Activated T-helper 2 cell treated with anti-CD3 and anti-CD28 coated beads, Interferon-gamma antibody, Interleukin-2, Interleukin-4, amounts not matched to agents 10 μg/mL and 5 μg/mL and 100 μg/mL, durations not matched to agents 14 hours and 24 hours and 36 hours (primary cell): ENCODE measurements at places on chromosomes 2 and 18. TPM values are rescaled to one million over a fixed set of nuclear protein-coding genes. Genes with fewer than 3 reads are reported as not detected.

The REEP1 gene
- total RNA-seq = 0.62 and 0.71 TPM in 2 replicates

DNA sequence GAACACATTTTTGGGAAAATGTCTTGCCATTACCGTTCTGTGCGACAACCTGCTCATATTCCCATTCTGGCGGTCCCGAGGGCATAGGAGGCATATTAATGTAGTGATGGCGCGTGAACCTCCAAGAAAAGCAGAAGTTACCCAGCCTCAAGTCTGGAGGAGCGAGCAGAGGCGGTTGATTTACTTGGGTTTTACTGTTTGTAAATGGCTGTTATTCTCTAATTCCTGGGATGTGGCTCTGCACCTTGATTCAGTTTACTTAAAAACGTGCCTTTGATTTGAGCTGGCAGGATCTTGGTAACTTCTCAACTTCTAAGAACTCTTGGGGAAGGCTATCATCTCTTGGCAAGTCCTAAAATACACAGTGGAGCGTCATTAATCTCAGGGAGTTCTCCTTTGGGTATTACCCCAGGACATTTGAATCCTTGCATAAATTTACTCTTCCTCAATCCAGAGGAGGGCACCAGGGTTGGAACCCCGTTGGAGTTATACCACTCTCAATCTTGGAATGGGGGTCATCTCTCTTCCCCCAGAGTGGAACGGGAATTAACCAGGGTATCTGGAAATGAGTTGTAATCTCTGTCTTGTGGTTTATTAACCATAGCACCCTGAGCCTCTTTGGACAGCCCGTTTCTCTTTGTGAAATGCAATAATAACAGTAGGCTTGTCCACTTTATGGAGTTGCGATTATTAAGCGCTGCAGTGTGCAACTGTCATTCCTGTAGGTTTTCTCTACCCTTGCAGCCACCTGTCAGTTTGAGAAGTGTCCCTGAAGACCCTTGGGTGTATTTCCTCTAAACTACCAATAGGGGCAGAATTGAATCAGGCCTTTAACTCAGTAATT lies 2.1 kb downstream of the HK2 start:
- DNase-seq = no peak

The ALPI gene
- not detected in 2 replicates for total RNA-seq

DNA sequence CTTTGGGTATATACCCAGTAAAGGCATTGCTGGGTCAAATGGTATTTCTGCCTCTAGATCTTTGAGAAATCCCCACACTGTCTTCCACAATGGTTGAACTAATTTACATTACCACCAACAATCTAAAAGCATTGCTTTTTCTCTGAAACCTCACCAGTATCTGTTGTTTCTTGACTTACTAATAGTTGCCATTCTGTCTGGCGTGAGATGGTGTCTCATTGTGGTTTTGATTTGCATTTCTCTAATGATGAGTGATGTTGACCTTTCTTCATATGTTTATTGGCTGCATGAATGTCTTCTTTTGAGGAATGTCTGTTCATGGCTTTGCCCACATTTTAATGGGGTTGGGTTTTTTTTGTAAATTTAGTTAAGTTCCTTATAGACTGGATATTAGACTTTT lies 382.6 kb upstream of the ZNF804A start:
- DNase-seq = no peak

- DNase-seq = no peak
Observed at GRCh38 chr2:119366161-119366648, 429 bp downstream of the C2orf76 start.

DNA sequence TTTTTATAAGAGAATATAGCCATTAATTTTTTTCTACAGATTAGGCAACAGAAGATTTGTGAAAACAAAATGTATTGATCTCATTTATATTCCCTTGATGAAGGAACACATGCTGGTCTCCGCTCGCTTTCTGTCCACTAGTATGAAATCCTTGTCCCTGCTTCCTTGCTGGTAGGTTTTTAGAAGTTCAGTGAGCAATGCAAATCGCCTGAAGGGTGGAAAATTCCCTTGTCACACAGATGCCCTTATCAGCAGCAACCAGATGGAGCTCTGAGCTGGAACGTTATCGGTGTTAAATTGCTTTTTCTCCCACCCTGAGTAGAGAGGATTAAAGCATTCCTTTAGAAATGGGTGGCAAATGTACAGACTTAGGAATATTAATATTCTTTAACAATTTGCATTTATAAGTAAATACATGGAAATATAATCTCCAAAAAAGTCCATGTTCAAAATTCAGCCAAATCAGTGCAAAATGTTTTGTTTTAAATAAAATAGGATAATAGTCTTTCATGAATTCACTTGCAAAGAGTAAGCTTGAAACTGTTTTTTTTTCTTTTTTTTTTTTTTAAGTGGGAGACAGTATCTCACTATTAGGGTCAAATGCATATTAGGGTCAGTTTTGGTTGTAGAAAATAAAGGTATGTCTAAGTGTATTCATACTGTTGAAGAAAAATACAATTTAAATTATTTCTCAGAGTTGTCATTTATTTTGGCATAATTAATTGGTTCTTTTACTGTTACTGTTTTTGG lies 164.0 kb upstream of the MYO3B start:
- no peak for DNase-seq

GRCh38 chr2:123811846-123812245 lies 213.2 kb upstream of the CNTNAP5 start:
- no peak for DNase-seq

DNA sequence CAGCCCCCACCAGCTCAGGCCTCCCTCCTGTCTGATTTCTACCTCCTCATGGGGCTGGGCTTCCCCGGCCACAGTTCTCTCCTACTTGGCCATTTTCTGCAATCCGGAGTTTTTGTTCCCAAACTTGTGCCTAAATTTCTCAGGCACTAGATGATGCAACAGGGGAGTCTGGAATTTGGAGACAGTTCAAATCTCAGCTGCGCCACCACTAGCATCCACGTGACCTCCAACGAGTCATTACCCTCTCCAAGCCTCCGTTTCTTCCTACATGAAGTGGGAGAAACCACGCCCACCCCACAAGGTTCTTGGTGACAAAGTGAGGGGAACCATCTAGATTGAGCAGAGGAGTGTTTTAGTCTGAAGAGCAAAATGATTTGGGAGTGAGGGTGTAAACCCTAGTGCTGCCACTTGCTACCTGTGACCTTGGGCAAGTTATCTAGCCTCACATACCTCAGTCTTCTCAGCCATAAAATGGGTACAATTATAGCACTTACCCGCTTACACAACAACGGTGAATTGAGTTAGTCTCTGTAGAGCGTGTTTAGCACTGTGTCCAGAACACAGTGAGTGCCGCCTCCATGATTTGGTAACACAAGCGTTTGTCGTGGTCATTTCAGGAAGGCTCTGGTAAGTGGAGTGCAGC lies 61.4 kb upstream of the ASAP2 start:
- DNase-seq = no peak

The SAG gene
- total RNA-seq = 0.05 TPM in 1 of 2 replicates, not detected in the other

GRCh38 chr2:225667445-225667844 lies 267.9 kb downstream of the NYAP2 start:
- DNase-seq = no peak

The SERPINB13 gene
- not detected in 2 replicates for total RNA-seq

DNA sequence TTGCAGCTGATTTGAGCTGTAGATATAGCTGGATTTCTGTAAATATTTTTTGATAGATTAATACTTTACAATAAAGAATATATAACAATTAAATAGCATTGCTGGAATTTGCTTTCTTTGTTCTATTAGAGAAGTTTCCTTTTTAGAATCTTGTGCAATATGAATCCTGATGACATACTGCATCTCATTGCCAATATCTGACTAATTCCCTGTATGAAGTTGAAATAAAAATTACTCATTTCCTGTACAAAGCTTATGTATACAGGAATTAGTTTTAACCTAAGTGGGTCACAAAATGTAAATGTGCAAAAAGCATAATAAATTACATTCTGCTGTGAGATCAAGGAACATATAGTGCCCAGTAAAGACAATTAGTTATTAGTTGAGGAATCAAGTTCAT lies 72.8 kb upstream of the TMEFF2 start:
- no peak for DNase-seq

The DARS1 gene
- 179 and 183 TPM in 2 replicates for total RNA-seq

DNA sequence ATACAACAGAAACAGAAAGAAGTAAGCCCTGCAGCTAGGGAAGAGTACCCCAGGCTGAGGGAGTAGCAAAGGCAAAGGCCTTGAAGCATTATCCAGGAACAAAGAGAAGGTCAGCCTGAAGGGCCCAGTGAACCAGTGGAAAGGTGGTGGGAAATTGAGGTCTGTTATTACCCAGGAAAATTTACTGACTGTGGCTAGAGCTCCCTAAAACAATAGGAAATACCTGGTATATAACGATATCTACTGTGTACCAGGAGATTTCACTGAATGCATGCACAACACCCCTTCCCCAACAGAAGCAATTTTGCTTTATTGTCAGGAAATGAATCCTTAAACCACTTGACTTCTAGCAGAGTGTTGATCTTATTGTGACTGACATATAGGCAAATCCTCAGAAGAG lies 365.3 kb downstream of the ERBB4 start:
- no peak for DNase-seq

DNA sequence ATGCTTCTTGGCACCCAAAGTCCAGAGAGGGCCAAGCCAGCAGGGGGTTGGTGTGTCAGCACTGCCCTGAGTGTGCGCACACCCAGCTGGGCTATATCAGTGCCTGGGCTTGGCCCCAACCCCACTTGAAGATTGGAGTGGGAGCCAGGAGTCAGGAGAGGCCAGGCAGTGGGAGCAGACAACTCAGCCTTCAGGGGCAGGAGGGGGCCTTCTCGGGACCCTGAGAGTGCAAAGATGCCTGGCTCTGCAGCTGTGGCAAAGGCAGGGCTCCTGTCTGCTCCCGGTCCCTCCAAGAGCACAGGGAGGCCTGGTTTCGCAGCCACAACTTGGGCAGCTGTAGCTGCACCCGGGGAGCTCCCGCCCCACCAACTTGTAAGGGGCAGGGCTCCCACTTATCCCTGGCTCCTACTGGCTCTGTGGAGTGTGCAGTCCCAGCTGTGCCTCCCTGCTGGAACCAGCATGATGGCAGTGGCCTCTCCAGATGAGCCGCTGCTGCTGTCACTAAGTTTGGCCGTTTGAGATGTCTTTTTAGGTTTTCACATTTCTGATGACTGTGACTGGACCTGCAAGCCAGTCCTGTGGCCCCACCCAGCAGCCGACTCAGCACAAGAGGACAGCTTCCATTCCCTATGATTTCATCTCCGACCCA lies 148.8 kb upstream of the HS6ST1 start:
- DNase-seq = no peak

DNA sequence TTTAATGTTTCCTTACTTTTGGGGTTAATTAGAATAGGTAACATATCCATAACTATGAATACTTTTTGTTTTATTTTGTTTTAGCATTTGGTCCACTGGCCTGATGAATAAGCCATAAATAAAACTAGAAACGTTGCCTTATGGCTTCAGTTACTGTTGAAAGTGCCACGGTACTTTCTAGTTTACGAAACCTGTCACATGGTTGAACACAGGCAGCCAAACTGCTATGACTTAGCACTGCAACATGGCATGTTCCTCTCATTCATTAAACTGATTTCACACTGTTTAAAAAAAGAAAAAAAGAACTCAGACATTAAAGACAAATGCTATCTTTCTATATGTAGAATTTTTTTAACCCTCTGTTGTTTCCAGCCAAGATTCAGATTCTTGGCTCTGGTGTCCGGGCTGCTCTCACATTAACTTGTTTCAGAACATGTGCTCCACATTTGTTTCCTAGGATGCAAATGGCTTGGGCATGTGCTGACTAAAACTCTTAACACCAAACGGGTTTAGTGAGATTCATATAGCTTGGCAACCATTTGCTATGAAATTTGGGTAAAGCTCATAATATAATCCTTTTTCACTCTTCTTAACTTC lies 323.9 kb upstream of the RND3 start:
- DNase-seq = no peak

- no peak for DNase-seq
Observed at GRCh38 chr2:128389388-128390086, 70.9 kb upstream of the HS6ST1 start.

DNA sequence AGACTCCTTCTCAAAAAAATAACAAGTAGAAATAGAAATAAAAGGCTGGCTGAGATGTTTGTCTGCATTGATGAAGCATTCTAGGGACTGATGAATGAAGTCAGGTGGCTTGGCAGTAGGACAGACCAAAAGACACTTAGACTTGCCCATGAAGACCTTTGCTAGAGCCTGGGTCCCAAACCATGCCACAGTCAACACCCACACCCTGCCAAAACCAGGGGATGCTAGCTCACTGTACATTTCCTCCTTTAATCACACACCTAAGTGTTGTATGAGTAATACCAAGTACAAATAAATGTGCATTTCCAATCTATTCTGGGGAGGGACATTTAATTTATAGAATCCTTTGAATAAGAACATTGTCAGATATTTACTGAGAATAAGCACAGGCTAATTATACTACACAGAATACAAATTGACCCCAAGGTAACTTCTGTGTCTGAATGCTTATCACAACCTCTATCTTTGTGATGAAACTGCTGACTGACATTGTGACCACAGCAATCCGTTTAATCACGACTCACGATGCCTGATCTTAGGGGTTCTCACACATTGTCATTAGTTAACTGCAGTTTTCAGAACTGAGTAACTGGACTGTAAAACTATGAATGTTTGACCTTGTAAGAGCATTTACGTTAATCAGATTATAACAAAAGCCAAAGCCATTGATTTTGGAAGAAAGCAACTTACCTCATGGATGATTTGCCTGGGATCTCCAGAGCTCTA lies 10.5 kb upstream of the NOL10 start:
- DNase-seq = no peak

The ANO7 gene
- total RNA-seq = 3.5 and 4.3 TPM in 2 replicates

- DNase-seq = no peak
Observed at GRCh38 chr2:27954221-27954673, 63.7 kb downstream of the BABAM2 start.

DNA sequence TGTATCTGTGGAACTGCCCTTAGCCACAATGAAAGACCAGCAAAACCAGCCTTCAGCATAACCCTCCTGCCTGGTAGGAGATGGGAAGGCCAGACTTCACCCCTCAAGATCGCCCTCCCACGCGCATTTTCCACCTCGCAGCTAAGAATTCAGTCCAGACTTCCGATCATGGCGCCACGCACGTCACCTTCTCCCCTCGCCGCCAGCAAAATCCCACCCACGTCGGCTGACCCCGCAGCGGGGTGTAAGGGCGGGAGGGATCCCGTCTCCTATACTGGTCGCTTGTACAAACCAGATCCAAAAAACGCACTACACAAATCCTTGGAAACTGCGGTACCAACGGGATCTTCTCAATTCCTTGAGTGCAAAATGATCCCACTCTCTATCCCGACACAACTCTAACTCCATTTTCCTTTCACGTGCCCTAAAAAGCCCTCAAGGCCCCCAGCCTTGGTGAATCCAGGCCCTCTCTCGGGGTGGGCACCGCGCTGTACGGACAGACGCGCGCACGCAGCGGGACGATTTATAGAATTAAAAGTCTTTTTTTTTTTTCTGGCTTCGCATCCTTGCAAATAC lies 1.0 kb upstream of the BMPR2 start:
- no peak for DNase-seq

- DNase-seq = no peak
Observed at GRCh38 chr18:35143622-35144596, 96.9 kb upstream of the ZNF397 start.

The KCNE4 gene
- not detected in 2 replicates for total RNA-seq
